ELF-1 (cell line): ENCODE measurements at places on chromosomes 16 and 17.

DNA sequence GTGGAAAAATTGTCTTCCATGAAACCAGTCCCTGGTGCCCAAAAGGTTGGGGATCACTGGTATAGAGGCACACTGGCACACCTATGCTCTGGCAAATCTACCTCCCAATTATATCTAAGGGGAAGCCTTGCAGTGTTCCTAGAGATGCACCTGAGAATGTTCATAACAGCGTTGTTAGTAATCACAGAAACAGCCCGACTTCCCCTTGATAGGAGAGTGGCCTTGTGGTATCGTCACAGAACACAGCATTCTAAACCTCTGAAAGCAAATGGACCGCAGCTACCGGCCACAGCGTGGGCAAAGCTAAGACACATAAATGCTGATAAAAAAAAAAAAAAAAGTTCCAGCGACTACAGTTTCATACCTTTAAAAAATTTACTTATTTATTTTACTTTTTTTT is 39.1 kb upstream of the ADGRG1 start:
- no peak for DNase-seq

DNA sequence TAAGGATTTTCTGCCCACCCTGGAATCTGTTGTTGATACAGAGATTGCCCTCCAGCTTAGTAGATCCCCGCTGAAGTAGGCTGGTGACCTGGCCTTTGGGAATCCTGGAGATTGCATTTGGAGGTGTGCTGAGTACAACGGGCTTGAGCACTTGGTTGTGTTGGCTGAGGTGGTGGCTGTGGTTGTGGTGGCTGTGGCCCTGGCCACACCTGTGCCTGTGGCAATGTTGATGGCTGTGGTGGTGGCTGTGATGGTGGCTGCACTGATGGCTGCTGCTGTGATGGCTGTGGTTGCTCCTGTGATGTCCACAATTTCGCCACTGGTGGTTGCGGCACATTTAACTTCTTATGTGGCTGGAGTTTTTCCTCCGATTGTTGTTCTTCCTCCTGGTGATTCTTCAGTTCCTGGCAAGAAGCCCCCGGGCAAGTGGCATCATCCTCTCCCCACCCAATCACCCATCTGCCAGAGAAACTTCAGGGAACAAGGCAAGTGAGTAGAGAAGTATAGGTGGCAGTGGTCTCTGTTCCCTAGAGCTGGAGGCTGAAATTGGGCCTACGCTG is 4.2 kb downstream of the CCDC200 start:
- no peak for DNase-seq

DNA sequence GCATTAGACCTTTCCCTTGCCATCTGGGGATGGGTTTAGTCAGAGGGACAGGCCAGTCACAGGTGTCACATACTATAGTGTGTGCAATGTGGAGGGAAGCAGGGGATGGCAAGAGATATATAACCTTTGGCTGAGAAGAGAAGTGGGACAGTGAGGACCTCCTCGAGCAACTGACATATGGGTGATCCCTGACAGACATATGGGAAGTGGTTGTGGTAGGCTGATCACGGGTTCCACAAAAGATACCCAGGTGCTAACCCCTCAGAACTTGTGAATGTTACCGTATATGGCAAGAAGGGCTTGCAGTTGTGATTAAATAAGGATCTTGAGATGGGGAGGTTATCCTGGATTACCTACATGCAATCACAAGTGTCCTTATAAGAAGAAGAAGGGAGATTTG is 188.1 kb upstream of the MPHOSPH6 start:
- DNase-seq = no peak

DNA sequence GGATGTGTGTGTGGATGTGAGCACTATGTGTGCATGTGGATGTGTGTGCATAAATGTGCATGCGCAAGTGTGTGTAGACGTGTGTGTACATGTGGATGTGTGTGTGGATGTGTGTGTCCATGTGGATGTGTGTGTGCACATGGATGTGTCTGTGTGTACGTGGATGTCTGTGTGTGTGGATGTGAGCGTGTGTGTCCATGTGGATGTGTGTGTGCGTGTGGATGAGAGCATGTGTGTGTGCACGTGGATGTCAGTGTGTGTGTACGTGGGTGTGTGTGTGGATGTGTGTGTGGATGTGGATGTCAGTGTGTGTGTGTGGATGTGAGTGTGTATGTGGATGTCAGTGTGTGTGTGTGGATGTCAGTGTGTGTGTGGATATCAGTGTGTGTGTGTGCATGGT is 63.6 kb upstream of the DOC2B start:
- no peak for DNase-seq

GRCh38 chr17:58233543-58233942 is 4.8 kb upstream of the LPO start:
- no peak for DNase-seq

DNA sequence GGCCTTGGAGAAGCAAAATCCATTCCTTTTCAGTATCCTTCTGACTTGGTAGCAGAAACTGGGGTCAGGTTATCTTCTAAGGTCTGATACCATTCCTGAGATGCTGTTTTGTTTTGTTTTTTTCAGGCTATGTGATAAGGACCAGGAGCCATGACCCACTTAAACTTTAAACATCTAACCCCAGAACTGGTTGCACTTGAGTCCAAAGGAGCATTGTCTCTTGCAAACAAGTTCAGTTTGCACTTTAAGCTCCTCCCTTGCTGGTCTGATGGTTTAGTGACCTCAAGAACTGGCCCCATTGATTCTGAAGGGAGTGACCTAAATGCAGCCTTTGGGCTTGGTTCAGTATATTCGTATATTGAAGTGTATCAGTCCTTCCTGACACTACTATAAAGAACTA is 75.2 kb downstream of the ERCC4 start:
- DNase-seq = no peak

GRCh38 chr17:40354221-40355122 is 10.1 kb downstream of the GJD3 start:
- DNase-seq = no peak

DNA sequence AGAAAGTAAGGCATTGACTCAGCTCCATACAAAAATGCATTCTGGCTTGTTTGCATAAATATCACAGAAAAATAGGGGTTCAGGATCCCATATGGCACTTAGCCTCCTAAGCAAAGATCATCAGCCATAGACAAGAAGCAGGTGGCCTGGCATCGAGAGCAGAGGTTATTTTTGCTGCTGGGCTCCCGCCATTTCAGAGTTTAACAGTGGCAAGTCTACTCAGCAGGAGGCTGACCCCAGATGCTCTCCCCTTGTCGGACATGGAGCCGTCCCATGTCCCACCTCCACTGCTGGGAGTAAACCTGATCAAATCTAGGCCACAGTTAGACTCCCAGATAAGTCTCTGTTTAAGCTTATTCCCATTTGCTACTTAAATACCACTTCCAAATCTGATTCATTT is 269.1 kb downstream of the FTO start:
- DNase-seq = no peak

DNA sequence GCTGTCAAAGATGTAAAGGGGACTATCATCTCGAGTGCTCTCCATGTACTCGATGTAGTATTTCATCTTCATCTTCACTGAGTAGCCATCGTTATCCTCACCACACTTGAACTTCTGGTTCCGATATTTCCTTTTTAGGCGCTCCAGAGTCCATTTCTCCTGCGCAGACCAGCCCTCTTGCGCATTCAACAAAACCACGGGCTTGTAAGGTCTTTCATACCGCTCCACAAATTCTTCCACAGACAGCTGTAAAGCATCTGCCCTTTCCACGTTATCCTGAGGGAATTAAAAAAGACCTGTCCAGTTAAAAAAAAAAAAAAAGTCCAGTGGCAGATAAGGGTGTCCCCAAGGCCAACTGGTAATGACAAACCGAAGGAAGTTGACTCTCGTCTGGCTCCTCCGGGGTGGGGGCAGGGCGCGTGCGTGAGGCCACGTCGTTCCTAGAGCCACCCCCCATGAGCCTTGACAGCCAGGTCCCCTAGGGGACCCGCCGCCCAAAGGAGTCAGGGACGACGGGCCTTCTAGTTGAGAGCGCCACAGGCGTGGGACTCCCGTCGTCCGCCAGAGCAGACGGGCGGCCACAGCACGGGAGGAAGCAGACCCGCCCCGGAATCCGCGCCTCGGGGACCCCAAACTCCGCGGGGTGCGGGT is 701 bp downstream of the JMJD6 start:
- DNase-seq = no peak

DNA sequence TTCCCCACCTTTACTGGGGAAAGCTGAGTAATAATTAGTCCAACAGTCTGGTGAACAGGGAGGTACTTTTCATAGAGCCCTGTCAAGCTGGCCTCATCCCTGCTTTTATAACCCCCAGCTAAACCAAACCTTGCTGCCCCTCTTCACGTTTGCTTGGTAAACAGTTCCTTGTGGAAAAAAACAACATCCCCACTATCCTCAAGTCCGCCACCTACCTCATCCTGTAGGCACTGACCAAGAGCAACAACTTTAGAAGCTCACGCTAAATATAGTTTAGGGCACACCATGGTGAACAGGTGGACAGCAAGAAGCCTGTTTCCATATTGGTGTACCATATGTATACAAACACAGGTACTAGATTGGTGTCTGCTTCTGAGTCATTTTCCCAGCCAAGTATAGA is 16.5 kb downstream of the NFE2L1 start:
- no peak for DNase-seq

GRCh38 chr16:64991001-64991400 is 130.9 kb downstream of the CDH11 start:
- DNase-seq = no peak

- no peak for DNase-seq
These were observed 63.5 kb downstream of the SPECC1 start for GRCh38 chr17:20072692-20072992.

DNA sequence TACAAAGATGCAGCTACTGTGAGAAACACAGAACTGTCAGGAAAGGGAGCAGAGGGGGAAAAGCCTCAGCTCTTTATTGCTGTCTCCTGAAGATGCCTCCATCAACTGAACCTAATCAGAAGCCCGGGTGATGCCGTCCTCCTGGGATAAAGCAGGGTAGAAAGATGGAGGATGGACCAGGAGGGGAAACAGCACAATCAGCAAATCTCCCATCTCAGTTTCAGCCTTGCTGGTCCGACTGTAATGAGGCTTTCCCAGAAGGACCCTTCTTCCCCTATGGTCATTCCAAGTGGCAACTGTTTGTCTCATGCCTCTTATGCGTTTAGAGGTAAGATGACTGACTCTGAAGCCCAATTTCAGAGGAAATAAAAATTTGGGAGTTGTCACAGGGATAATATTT is 24.3 kb downstream of the ZFP1 start:
- no peak for DNase-seq

DNA sequence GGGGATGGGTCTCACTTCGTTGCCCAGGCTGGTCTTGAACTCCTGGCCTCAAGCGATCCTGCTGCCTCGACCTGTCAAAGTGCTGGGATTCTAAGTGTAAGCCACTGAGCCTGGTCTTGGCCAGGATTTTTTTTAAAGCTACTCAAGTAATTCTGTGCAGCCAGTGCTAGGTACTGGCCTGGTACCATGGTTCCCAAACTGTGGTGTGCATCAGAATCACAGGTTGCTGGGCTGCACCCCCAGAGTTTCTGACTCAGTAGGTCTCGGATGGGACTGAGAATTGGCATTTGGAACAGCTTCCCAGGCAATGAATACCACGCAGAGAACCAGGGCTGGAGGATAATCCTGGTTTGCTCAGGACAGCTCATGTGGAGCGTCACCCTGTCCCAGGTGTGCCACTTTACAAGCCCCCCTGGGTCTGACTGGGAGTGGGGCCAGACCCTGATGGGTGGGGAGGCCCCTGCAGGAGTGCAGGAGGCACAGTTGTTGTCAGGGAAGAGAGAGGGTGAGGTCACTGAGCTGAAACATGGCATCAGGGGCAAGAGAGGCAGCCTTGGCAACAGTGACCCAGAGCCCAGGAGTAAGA is 10.7 kb upstream of the MRPS23 start:
- DNase-seq = no peak

- no peak for DNase-seq
These were observed 2.3 kb upstream of the ZNF500 start for GRCh38 chr16:4769306-4769638.

GRCh38 chr17:15659663-15660062 is 24.4 kb downstream of the TRIM16 start:
- DNase-seq = peak; percentile 79

DNA sequence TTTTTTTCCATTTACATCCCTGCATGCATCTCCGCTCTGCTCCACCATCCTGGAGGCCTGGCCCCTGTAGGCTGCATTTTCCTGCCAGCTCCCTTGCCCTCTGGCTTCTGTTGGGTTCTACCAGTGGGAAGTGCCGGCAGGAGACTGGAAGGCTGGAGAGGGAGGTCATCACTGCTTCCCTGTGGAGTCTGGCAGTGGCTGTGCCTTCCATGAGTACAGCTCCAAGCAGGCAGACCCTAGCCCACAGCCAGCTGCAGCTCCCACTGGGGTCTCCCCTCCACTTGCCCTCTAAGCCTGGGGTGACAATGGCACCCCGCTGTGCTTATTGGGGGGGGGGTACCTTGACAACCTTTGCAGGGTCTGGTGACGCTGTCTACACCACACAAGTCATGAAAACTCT is 37.3 kb downstream of the MMP15 start:
- peak; percentile 31 for DNase-seq

GRCh38 chr17:34706029-34706428 is 126.6 kb downstream of the TMEM132E start:
- DNase-seq = peak; percentile 25

DNA sequence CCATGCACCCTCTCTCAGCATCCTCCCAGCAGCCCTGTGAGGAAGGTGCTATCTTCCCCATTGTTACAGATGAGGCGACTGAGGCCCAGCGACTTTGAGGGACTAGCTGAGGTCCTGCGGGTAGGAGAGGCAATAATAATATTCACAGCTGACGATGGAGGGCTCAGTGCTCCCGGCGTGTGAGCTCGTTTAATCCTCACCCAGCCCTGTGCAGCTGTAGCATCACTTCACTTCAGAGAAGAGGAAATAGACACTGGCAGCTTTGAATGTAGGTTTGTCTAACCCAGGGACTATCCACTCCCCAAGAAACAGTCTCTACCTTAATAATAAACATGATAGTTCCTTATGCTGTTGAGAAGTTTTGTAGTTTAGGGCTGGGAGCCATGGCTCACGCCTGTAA is 21.6 kb downstream of the LASP1 start:
- no peak for DNase-seq

DNA sequence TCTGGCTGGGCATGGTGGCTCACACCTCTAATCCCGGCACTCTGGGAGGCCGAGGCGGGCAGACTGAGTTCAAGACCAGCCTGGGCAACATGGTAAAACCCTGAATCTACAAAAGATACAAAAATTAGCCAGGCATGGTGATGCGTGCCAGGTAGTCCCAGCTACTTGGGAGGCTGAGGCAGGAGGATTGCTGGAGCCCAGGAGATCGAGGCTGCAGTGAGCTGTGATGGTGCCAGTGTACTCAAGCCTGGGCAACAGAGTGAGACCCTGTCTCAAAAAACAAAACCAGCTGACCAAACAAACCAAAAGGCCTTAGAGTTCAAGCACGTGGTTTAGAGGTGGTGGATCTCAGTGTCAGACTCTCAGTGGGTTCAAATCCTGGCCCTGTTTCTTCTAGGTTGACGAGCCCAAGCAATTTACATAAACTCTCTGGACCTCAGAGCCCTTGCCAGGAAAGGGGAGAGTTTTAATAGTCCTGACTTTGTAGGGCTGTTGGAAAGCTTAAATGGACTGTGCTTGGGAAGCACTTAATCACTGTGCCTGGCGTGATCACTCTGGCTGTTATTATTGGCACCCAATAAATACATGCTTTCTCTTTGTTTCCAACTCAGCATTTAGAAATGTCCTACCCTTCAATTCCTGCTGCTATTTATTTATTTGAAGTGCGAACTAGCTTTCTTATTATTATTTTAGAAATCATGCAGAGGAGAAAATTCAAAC is 44.7 kb downstream of the ABCC1 start:
- DNase-seq = no peak

GRCh38 chr16:74568961-74569631 is 37.8 kb downstream of the GLG1 start:
- no peak for DNase-seq
